Upper lobe of right lung (tissue), 1 donor: ENCODE measurements at places on chromosomes 6 and 20. TPM values are rescaled to one million over a fixed set of nuclear protein-coding genes. Genes with fewer than 3 reads are reported as not detected.

Gene BNIP5
- not detected for total RNA-seq

GRCh38 chr6:36139431-36139830, 9.1 kb downstream of the MAPK13 start:
- H3K27ac ChIP-seq, result no peak overlapping the region
- H3K4me1 ChIP-seq, result no peaks in the 10 kb centered on the region
- DNase-seq, result no peak
- no peak overlapping the region for H3K4me3 ChIP-seq

DNA sequence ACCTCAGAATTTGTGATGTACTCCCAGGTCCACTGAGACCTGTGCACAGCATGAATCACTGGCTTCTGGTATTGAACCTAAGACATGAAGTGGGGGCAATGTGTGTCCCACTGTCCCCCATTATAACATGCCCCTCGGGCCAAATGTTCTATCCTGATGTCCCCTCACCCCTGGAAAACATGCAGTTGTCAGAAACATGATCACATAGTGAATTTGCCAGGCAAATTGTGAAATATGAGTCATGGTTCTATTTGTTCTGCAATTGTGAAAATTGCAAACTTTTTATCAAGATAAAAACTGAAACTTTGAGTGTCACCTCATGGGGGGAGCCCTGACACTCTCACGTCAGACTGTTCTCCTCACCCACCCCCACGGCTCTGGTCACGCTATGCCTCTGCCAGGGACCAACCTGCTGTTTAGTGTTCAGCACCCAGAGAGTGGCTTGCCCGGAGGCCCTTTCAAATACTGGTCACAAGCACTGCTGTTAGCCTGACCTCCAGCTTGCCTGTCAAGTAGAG, 305.3 kb downstream of the CLIC5 start:
- DNase-seq, result no peak
- peaks cover 15% of the 10 kb centered on the region for H3K4me1 ChIP-seq
- no peak overlapping the region for H3K4me3 ChIP-seq
- no peak overlapping the region for H3K27ac ChIP-seq

- H3K27ac ChIP-seq, result peak overlapping the region; percentile 12
- H3K27me3 ChIP-seq, result no peaks in the 10 kb centered on the region
- no peak for DNase-seq
- no peaks in the 10 kb centered on the region for H3K36me3 ChIP-seq
- no peak overlapping the region for H3K4me3 ChIP-seq
- H3K4me1 ChIP-seq, result peaks cover 20% of the 10 kb centered on the region
Observed at GRCh38 chr6:16486661-16487060, 248.3 kb downstream of the GMPR start.

DNA sequence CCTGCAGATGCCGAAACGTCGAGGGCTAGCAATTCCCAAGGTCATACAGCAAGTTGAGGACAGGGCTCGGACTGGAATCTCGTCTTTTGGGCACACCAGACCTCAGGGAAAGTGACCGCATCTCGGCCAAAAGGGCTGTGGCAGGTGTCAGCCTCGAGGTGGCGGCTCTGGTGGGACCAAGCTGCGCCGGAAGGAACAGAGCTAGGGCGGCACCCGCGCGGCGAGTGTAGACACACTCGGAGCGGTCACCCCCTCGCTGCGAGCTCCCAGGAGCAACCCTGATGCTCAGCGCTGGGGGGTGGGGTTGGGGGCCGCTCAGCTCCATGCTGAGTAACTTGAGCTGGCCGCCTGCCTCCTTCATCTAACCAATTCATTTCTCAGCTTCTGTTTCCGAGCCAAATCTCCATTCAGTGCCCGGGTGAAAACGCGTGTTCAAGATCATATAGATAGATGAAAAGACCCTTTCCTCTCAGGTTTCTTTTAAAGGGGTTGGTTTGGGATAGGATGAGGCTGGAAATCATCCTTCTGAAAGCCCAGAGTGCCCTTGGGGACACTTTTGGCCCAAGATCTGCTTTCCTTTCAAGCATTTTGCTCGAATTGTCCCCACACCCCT, 2.2 kb upstream of the TUBB2B start:
- DNase-seq, result no peak
- H3K27me3 ChIP-seq, result peaks cover 79% of the 10 kb centered on the region
- peaks cover 43% of the 10 kb centered on the region for H3K4me1 ChIP-seq
- no peak overlapping the region for H3K4me3 ChIP-seq
- no peaks in the 10 kb centered on the region for H3K36me3 ChIP-seq
